ENCODE measurements at places on chromosomes 3 and 15.
A peak's percentile ranks its signal among the peaks of the same experiment; 100 is the strongest.

GRCh38 chr15:91249591-91249990, 149.5 kb downstream of the SV2B start:
- no peaks in the 10 kb centered on the region for H3K4me1 ChIP-seq
- no peak overlapping the region for H3K4me3 ChIP-seq
- H3K27me3 ChIP-seq, result no peaks in the 10 kb centered on the region

DNA sequence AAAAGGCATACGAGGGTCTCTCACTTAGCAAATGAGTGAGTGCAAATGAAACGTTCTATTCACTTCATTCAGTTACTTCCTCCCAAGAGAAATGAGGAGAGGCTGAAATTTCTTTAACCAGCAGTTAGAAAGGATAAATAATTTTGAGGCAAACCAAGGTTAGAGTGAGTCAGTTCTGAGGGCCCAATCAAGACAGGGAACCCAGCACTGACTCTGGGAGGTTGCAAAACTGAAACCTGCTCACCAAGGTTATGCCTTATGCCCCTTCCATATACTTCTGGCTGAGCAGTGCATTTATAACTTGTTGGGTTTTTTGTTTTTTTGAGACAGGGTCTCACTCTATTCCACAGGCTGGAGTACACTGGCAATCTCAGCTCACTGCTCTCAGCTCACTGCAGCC, 4.5 kb upstream of the RPSA start:
- no peak overlapping the region for H3K4me3 ChIP-seq
- no peaks in the 10 kb centered on the region for H3K36me3 ChIP-seq
- H3K4me1 ChIP-seq, result no peaks in the 10 kb centered on the region
- H3K27me3 ChIP-seq, result no peaks in the 10 kb centered on the region

DNA sequence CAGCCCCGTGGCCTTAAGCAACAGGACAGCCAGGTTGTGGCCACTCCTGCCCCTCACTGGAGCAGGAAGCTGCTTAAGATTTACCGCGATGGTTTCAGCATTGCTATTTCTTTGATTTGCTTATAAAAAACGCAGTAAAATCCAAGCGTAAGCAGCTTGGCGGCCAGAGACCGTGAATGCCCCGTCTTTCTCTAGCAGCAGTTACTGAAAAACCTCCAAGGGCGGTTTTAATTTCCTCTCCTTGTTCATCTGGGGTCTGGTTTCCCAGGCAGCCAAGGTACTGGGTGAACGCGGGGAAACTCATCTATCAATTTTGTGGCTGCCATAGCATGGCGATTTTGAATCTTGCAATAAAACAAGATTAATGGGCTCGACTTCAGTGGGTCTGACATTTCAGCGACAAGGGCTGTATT, 130.3 kb downstream of the MINAR1 start:
- H3K27me3 ChIP-seq, result no peaks in the 10 kb centered on the region
- no peaks in the 10 kb centered on the region for H3K36me3 ChIP-seq
- no peak overlapping the region for H3K27ac ChIP-seq
- no peak overlapping the region for H3K4me3 ChIP-seq
- DNase-seq, result no peak

DNA sequence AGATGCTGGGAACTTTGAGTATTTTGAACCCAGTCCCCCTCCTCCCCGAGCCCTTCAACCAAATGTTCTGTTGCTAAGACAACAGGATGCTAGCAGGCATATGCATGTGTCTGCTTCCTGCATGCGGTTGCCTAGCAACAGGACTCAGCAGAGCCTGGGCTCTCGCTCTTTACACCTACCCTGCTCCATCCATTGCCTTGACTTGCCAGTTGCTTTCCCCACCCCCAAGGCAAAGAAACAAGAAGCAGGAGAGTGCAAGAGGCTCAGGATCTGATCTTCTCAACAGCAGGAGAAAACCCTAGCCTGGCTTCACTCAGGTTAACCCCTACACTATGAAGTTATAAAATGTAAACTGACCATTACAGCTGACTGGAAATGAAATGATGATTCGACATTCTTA, 393.0 kb downstream of the IGSF11 start:
- no peaks in the 10 kb centered on the region for H3K27me3 ChIP-seq
- no peak for DNase-seq
- no peak overlapping the region for H3K4me3 ChIP-seq
- no peak overlapping the region for H3K27ac ChIP-seq
- no peaks in the 10 kb centered on the region for H3K4me1 ChIP-seq
- H3K36me3 ChIP-seq, result no peaks in the 10 kb centered on the region

- peak overlapping the region; percentile 65 for H3K27ac ChIP-seq
- H3K27me3 ChIP-seq, result no peaks in the 10 kb centered on the region
- DNase-seq, result peak; percentile 88
- peaks cover 5% of the 10 kb centered on the region for H3K4me1 ChIP-seq
Observed at GRCh38 chr3:46866720-46867549, 3.7 kb upstream of the MYL3 start.

Measured in uterus (tissue), 4 donors.